SK-MEL-5 (cell line): ENCODE measurements at places on chromosomes 7 and 10.

DNA sequence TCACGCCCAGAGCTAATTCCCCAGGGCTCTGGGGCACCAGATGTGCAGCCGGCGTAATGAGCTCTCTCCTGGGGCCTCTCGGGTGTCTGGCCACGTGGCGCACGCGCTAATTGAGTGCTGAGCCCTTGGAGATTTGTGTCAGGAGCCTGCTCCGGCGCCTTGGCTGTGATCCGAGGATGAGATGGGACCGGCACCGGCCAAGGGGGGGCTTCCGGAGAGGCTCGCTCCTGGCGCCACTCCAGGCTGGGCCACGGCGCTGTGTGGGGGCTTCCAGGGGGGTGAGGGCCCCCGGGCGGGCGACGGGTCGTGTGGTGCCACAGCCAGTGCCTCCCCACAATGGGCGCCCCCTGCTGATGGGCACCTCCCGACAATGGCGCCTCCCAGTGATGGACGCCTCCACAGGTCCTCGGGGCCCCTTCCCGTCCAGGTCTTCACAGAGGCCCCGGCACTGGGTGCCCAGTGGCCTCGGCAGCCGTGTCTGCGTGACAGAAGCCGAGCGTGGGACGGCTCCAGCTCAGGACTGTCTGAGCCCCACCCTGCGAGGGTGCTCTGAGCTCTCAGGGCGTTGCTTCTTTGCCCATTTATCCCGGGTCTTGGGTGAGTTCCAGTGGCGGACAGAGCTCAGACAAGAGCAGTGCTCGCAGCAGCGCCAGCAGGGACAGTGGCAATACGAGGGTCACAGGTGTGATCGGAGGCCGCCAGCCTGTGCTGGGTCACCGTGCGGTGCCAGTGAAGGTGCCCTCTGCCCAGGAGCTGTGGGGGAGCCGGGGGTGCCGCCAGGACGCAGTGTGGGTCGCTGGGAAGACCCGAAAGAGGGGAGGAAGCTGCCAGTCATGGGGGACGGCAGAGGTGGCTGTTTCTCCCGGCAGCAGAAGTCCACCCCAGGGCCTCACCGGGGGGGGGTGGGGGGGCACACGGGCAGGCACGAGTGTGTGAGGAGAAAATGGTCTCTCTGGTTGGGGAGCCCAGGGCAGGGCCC is 8.2 kb upstream of the NKX6-2 start:
- no peak for DNase-seq

DNA sequence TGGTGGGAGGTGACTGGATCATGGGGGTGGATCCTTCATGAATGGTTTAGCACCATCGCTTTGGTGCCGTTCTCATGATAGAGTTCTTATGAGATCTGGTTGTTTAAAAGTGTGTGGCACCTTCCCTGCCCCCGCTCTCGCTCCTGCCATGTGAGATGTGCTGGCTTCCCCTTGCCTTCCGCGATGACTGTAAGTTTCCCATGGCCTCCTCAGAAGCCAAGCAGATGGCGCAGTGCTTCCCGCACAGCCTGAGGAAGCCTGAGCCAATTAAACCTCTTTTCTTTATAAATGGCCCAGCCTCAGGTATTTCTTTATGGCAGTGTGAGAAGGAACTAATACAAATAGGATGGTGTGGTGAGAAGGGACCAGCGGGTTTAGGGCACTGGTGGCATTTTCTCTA is 243.3 kb upstream of the CELF2 start:
- DNase-seq: no peak

- DNase-seq: no peak
Observed at GRCh38 chr10:50456719-50457118, 167.0 kb downstream of the SGMS1 start.

DNA sequence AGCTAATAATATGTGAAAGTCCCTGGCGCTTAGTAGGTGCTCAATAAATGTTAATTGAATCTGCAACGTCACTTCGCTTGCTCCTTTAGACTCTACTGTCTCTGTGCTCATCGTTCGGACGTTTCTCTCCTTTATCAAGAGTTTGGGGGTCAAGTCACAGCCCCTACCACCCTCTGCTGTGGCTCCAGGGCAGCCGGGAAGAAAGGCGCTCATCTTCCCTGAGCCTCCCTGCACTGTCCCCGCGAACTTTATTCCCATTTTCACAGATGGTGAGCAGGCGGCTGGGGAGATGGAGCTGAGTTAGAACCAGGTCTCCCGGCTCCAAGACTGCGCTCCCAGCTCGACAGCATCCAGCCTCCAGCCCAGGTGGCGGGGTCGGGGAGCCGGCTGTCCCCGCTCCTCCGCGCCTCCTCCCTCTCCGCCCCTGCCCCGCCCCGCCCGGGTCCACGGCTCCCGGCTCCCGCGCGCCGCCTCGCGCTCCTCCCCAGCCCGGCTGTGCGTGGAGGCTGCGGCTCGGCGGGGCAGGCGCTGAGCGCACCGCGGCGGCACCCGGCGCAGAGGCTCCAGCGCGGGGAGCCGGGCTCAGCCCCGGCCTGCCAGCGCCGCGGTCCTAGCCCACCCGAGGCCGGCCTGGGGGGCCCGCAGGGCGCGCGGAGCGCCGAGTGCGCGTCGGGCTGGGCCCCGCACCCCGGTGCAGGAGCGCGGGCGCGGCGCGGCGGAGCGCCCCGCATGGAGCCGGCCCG is at the start of gene CLEC2L:
CLEC2L (plus strand) TSS at position 487 of the 743 bp plus-strand sequence; CDS start at position 730, 243 bp downstream.
- DNase-seq: no peak

GRCh38 chr7:23385140-23385539 is 85.2 kb downstream of the IGF2BP3 start:
- no peak for DNase-seq

DNA sequence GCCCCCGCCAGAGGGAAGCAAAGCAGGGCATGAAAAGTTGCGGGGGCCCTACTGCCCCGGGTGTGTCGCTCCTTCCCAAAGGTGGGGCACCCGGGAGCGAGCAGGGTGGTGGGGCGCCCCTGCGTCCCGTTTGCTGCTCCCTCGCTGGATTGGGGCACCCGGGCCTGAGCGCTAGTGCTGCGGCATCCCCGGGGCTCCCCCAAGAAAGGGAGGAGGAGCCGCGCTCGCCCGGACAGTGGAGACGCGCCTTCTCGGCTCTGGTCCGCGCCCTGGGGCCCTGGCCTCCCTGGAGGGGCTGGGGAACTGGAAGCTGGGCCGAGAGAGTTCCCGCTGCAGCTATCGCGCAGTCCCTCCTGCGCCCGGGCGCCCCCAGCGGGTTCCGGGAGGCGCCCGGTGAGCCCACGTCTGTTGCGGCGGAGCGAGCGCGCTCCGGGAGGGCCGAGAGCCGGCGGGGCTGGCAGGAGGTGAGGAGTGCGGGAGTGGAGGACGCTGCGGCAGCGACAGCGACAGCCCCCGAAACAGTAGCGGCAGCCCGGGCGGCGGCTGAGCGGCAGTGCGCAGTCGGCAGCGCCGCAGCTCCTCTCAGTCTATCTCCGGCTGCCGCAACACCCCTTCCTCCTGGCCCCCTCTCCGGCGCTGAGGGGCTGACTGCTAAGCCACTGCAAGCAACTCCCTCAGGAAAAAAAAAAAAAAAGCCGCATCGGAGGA is 504 bp upstream of the BMPER start:
- no peak for DNase-seq

GRCh38 chr10:24857031-24857725 is 95.2 kb downstream of the PRTFDC1 start:
- no peak for DNase-seq

- no peak for DNase-seq
Observed at GRCh38 chr10:44293306-44293778, 91.6 kb downstream of the CXCL12 start.

DNA sequence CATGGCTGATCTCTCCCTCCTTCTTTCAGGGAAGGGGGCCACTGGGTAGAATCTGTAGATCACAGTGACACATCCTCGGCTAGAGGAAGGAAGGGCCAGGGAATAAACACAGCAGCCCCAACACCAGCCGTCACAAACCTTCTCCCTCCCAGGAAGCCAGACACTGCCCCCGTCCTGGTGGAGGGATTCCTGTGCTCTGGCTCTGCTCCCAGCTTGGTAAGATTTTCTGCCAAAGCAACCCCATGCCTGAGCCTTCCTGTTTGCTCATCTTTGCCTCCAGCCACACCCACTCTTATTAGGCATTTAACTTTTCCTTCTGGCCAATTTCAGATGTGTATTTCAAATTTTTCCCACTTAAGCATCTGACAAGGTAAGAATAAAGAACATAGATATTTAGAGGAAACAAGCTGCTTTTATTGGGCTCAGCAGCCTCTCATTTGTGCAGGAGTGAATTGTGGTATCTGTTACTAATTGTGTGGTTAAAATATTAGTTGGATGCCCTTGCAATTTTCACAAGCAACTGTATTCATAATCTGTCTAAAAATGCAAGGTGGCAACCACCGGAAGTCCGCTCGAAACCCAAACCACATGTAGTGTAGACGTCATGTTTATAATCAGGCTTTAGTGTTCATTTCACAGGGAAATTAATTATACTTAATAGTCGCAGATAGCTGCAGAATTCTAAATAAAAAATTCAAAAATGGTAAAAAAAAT is 13.2 kb upstream of the NPS start:
- DNase-seq: no peak

GRCh38 chr7:130560972-130561371 is 69.1 kb downstream of the MEST start:
- peak; percentile 78 for DNase-seq

DNA sequence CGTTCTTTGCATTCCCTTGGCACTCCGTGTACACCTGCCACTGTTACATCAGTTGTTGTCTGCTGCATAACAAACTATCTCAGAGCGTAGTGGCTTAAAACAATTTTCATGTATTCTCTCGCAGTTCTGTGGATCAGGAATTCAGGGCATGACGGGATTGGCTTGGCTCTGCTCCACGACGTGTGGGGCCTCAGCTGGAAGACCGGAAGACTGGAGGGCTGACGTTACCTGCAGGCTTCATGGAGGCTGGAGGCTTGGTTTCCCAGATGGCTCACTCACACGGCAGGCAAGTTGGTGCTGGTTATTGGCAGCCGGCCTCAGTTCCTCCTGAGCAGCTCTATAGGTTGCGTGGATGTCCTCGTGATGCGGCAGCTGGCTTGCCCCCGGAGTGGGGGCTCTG is 25.5 kb downstream of the NYAP1 start:
- no peak for DNase-seq

- DNase-seq: no peak
Observed at GRCh38 chr10:100395626-100396025, 48.6 kb downstream of the SCD start.

GRCh38 chr7:45001138-45001694 is 1.2 kb downstream of the CCM2 start:
- DNase-seq: no peak

GRCh38 chr10:89371987-89372386 is 5.9 kb upstream of the IFIT1B start:
- DNase-seq: no peak

DNA sequence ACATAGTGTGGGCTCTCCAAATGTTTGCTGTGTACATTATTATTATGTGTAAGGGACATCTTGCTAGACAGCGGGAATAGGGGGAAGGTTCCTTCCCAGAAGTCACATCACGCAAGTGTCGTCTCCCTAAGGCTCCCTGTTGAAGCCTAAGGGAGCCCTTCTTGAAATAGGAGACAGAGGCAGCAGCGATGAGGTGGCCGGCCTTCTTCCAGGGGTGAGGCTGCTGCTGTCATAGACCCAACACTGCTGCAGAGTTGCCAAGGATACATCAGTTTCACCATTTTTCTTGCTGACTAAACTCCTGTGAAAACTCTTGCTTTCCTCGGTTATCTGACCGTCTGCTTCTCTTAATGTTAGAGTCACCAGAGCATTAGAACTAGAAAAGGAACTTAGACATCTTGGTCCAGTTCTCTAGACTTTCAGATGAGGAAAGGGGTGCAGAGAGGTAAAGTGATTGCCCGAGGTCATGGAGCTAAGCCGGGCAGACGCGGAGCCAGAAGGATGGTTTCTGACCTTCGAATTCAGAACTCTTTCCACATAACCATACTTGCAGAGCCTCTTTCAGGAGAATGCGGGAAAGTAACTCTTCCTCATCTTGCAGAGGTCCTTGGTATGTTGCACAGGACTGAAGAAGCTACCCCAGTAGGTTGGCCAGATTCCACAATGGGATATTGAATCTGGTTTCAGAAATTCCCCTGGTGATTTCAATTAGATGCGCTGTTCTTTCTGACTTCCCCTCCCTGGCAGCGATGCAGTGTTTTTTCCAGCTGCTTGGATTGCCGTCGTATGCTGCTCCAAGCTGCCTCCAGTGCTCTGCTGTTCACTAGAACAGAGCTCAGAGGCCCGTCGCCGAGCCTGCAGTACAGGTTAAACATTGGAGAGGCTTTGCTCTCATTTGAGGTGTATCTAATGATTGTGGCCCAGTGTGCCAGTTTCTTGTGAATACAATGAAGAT is 217.1 kb downstream of the CAMK1D start:
- DNase-seq: no peak

GRCh38 chr10:35735412-35735811 is 93.3 kb upstream of the FZD8 start:
- DNase-seq: no peak

DNA sequence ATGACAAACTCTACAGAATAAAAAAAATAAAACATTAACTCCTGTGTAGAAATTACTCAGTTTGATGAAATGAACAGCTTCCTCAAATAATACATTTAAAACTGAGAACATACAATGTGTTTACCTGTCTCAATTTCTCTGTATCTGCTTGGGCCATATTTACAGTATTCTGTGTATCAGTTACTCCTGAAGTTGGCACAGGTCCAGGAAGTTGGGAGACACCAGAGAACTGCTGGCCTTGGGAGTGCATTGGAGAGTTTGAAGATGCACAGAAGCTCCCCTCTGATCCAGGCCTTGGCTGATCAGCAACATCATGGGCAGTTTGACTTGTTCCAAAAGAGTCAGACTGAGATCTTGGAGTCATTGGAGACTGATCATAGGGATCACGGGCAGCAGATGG is 155.1 kb downstream of the GALNT11 start:
- peak; percentile 15 for DNase-seq

- DNase-seq: peak; percentile 22
Observed at GRCh38 chr10:73093922-73094850, 2.5 kb downstream of the P4HA1 start.

DNA sequence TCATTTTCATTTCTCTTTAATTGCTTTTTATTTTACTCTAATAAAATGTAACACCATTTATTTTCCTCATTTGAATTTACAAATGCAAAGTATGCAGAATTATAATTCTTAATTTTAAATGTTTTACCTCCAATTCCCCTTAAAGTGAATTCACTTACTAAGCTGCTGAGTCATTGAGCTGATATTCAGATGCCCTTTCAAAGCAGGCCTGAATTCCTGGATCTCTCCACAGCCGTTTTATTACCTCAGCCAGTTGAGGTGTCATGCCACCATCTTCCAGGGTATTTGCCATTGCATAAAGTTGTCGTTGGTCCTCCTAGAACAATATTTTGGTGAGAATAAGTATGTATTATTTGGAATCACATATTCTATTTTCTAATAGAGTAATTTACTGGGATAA is 33.2 kb downstream of the GNAT3 start:
- DNase-seq: peak; percentile 75

DNA sequence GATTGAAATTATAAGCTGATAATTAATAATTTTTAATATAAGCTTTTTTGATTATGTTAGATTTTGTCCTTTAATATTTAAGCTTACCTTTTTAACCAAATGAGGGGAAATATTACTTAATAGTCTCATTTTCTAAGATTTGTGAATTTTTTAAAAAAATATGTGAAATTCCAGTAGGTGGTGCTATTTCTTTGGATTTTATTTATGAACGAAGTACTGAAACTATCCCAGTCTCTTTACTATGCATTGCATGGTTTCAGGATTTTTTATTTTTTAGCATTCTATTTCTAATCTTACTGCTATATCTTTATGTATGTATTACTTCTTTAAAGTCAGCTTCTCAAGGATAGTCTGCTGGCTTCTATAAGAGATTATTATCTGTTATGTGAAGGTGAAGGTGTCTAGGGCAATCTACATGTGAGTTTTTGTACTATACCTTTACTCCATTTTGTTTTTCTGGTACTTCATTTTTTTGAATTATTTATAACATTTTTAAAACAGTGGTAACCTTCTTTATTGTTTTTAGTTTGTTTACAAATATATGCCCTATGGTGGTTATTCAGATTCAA is 78.3 kb downstream of the ATRNL1 start:
- peak; percentile 28 for DNase-seq
